Fibroblast of upper back skin (primary cell): ENCODE measurements at places on chromosomes 12 and 14.

DNA sequence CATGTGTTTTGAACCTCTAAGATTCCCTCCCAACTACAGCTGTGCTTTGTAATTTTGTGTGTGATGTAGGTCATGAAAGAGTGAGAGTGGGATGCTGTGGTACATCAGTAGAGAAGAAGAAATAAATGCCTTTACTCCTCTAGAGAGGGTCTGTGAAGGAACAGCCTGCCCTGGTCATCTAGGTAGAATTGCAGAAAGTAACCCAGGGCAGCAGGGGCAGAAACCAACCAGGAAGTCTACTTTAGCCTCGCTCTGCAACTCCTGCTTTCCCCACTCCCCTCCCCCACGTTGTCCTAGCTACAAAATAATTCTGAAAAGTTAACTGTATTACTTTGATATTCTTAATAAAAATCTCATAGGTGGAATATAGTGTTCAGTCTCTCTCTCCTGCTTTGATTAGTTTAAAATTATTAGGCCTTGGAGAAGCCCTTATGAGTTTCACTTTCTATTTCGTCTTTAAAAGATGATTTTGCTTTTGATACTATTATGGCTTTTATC lies 7.5 kb downstream of the TBK1 start:
- no peak for DNase-seq

DNA sequence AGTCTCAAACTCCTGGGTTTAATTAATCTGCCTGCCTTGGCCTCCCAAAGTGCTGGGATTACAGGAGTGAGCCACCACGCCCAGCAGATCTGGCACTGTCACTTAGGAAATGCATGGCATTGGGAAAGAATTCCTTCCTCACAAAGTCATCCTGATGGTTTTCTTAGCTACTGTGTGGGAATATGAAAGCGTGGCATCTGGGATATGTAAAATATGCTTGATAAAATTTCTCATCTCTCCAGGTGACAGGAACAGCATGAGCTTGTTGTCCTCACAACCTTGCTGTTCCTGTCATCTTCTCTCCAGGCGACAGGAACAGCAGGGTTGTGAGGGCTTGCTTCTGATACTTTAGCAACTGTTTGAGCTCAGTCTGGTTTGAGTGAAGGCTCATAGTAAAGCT lies 16.1 kb upstream of the AICDA start:
- DNase-seq, result no peak

- no peak for DNase-seq
Measured at GRCh38 chr14:68958553-68958952, 20.5 kb downstream of the ACTN1 start.

GRCh38 chr14:36717363-36717762 lies 55.7 kb downstream of the PAX9 start:
- DNase-seq, result no peak

DNA sequence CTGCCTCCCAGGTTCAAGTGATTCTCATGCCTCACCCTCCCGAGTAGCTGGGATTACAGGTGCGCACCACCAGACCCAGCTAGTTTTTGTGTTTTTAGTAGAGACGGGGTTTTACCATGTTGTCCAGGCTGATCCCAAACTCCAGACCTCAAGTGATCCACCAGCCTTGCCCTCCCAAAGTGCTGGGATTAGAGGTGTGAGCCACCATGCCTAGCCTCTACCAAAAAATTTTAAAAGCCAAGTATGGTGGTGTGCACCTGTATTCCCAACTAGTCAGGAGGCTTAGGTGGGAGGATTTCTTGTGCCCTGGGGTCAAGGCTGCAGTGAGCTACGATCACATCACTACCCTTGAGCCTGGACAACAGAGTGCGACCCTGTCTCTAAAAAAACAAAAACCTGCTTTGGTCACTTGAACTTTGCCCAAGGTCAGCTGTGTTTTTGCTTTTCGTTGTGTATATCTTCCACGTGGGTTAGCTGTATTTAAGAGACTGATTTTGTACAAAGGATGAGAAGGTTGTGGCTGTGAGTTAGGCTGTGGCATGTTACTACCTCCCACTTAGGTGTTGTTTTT lies 12.7 kb downstream of the C12orf76 start:
- DNase-seq, result no peak

DNA sequence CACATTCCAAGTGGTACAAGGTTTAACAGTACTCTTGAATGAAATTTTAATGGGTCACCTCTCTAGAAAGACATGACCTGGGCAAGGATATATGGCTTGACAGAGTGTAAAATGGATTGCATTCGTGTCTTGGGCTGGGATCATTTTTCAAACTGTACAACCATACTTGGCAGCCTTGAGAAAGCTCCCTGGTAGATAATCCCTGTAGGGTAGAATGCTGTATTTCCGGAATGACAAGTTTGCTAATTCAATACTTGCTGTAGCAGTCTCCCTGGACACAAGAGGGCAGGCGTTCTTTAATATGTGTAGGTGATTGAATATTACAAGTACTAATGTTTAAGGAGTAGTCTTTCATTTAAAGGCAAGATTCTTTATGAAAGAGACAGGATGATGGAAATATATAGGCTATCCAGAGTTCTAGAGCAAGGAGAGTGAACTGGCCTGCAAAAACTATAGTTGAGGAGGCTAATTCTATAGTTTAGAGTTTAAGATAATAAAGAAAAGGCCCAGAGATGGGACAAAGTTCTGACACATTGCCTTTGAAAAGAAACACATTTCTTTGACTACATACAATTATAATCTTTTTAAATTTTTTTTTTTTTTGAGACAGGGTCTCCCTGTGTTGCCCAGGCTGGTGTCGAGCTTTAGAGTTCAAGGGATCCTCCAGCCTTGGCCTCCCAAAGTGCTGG lies 53.4 kb downstream of the PLBD1 start:
- DNase-seq, result peak; percentile 24

DNA sequence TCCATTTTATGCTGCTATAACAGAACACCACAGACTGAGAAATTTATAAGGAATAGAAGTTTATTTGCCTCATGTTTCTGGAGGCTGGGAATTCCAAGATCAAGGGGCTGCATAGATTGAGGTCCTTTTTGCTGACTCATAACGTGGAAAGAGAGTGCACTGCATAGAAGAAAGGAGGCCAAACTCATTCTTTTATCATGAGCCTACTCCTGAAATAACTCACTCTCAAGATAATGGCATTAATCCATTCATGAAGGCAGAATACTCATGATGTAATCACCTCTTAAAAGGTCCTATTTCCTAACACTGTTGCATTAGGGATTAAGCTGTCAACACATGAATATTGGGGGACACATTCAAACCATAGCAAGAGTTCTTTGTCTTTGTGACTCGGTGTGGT lies 60.0 kb upstream of the FBXO33 start:
- DNase-seq, result peak; percentile 92

DNA sequence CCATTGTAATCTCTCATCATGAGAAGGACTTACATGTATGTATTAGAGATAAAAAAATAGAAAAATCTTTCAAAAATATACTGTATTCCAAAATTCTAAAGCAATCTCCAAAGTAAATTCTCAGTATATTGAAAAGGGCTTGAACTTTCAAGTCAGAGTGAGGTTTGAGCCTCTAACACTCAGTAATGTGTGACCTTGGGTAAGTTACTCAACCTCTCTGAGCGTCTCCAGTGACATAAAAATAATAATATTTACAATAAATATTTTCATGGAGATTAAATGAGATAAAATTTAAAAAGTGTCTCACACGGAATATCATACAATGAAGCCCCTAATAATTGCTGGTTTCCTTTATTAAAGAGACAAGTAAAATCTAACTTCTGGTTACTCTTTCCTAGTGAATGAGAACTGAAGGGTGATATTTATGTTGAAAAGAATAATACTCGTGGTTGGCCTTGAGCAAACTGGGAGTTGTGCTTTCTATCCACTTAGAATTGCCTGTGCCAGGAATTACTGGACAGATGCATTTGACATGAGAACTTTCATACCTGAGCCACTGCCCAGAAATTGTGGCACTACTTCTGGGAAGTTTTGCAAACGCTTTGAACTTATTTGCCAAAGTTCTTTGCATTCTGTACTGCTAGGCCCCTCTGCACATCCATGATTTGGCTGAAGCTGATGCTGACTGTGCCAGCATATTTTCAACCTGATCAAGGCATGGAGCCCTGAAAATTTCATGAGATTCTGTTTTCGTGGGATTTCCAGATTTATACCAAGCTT lies 933.7 kb downstream of the GALC start:
- peak; percentile 37 for DNase-seq

- no peak for DNase-seq
Measured at GRCh38 chr12:55679691-55680090, 28.0 kb downstream of the ITGA7 start.

DNA sequence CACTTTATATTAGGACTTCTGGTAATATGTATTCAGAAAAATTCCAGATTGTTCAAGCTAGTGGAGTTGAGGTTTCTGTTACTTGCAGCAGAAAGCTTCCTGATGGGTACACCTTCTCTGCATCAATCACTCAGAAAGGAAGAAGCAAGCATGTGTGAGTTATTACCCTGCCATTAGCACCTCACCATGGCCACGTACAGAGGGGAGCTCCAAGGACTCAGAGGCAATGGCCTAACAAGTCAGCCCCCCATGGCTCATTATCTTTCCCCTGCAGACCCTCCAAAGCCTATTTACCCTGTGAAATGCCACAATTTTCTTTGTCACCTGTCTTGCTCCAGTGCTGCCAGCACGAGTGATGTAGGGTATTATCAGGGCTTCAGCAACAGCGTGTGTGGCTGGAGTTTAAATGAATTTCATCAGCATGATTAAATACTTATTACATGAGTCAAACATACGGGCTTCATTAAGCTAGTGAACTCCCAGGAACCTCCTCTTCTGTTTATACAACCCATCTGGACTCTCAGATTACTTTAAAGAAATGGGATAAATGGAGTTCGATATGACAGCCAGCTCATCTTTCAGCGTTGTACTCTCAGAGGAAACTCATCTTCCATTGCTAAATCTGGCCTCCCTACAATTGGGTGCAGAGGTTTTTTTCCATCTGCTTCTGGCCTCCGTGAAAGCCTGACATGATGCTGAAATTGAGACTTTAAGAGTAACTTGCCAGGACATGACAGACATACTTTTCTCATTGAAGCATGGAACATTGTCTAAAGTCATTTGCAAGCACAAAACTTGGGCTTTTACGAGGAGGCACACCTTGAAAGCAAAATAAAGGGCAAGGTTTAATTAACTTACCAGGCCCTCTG lies 135.9 kb downstream of the TMEM30B start:
- DNase-seq, result peak; percentile 99

GRCh38 chr14:59871166-59871495 lies 555 bp upstream of the RTN1 start:
- no peak for DNase-seq

DNA sequence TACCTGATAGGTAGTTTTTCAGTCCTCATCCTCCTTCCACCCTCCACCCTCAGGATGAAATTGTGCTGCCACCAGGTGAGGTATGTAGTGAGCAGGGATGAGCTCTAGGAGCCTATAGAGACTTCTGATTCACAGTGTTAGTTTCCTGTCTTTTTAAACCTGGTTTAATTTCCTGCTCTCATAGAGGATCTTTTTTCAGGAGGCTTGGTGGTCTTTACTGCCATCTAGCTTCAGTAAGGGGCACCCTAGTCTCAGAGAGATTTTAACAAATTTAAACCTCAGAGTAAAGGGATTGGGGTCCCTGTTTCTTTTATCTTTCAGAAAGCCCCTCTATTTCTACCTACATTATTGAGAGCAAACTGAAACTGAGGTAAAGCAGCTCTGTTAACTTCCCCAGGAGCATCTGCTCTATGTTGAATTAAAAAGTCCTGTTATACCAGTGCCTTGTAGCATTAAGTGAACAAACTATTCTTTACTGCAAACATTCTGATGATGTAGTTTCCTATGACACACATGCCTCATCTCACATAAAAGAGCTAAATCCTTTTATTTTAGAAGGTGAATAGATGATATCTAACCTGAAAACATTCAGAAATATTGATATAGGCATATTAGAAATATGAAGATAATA lies 172.2 kb upstream of the DDHD1 start:
- DNase-seq, result peak; percentile 16

- DNase-seq, result no peak
Measured at GRCh38 chr14:105471297-105471821, 3.3 kb upstream of the CRIP2 start.

DNA sequence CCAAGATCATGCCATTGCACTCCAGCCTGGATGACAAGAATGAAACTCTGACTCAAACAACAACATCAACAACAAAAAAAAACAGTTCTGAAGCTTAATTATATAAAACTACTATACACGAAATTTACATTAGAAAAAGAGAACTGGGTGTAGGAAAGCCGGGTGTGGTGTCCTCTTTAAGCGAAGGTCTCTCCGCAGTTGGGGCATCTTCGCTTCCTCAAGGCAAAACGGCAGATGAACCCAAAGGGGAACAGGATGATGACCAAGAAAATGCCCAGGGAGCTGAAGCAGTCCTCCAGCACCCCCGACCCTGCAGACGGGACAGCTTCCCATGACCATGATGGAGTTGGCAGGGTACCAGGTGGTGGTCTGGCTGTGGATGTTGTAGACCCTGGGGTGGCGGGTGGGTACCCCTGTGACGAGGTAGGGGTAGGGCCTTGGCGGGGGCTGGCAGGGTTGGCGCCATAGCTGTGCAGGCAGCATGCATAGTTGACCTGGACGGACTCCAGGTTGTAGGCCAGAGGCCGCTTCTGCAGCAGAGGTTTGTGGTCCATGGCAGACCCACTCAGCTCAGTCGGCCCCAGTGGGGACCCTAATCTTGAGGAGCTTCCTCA lies 18.2 kb upstream of the BCAT1 start:
- DNase-seq, result no peak

- DNase-seq, result no peak
Measured at GRCh38 chr14:71140157-71140556, 232.9 kb downstream of the PCNX1 start.

DNA sequence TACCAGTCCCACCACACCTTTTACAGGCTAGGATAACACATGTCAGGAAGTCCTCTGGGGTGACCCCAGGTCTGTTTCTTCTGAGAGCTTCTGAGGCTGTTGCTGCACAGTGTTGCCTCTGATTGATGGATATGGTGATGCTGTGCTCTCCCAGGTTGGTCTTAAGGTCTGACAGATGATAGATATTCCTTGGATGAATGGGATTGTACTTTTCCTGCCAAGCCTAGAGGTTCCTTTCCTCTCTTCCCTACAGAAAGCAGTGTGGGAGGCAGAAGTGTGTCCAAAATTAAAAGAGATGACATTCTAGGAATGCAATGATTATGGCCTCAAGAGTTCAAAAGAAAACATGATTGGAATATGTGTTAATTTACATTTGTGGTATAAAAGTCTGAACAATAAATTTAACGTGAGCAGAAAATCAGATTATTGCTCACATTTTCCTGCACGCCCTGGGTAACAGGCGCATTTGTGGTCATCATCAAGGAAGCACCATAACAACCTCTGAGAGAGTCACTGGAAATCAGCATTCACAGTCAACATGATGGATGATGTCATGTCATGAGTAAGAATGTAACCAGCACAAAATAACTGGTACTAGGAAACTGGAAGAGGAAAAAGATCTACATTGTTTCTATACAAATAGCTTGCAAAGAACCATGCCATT lies 73.7 kb downstream of the BBS10 start:
- DNase-seq, result peak; percentile 66
